KBM-7 (cell line): ENCODE measurements at places on chromosomes 3 and 15.

GRCh38 chr3:12372741-12373280 lies 83.9 kb downstream of the PPARG start:
- DNase-seq = no peak

DNA sequence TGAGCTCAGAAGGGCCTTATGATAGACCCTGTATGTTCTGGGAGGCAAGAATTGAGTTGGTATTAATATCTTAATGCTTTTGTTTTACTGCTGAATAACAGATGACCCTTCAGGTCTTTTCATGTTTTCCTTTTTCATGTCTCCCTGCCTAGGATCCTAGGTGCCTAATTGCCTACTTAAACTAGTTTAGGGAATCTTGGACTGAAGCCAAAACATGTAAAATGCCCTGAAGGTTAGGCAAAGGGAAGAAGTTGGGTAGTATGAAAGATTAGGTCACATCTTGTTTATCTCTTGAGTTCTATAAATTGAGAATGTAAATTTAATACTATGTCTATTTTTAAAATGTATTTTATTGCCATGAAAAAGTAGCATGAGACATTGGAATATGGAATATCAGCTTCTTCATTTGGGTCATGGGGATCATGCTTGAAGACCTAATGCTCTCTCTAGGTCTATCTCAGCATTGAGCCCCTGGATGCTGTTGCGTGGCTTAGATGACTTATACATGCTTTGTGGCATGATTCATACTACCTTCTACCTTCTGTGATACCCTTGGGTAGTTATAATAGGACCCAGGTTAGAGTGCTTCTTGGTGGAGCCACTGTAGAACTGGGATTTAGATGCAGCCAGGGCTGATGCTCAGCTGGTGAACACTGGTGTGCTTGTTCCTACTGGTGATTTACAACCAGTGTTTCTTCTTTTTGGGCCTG lies 26.4 kb downstream of the RBM6 start:
- no peak for DNase-seq

- no peak for DNase-seq
Measured at GRCh38 chr3:113751141-113751540, 4.3 kb downstream of the ATP6V1A start.

GRCh38 chr3:98827221-98827920 lies 64.2 kb downstream of the ST3GAL6 start:
- no peak for DNase-seq

DNA sequence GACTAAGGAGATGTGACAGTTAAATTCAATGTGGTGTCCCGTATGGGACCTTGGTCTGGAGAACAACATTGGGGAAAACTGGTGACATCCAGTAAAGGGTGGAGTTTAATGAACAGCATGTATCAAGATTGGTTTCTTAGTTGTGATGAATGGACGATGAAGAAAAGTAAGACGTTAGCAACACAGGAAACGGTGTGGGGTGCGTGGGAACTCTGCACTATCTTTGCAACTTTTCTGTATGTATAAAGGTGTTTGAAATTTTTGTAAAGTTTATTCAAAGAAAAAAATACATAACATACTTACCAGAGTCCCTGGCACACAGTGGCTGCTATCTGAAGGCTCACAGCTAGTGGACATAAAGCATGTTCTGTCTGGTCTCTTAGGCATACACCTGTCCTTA lies 6.1 kb upstream of the CCDC174 start:
- no peak for DNase-seq

GRCh38 chr3:194572143-194572789 lies 61.0 kb downstream of the TMEM44 start:
- no peak for DNase-seq

- no peak for DNase-seq
Measured at GRCh38 chr15:57773051-57773450, 66.5 kb downstream of the POLR2M start.
